ENCODE measurements at places on chromosomes 2 and 18.

DNA sequence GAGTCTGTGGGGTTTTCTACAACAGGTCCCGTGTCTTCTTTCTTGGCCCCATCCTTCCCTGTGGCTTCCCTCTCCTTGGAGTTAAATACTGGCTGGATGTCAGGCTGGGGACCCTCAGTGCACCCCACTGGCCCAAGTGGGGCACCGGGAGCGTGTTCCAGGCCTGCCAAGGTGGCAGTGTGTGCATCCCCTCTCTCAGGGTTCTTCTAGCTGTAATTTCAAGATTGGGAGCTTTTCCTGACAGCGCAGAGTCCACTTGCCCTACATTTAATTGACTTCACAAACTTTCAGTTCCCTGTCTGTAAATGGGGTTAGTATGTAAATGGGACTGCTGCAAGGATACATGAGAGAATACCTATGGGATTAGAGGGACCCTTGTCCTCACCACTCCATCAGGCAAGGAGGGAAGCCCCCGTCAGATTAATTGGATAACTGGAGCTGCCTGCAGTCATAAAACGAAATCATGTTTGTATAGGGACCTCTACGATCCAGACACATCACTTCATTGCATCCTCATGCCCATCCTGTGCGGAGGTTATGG lies 66.6 kb downstream of the IL1R2 start:
- DNase-seq, result no peak

GRCh38 chr2:161972866-161973265 lies 101.1 kb downstream of the DPP4 start:
- DNase-seq, result no peak

DNA sequence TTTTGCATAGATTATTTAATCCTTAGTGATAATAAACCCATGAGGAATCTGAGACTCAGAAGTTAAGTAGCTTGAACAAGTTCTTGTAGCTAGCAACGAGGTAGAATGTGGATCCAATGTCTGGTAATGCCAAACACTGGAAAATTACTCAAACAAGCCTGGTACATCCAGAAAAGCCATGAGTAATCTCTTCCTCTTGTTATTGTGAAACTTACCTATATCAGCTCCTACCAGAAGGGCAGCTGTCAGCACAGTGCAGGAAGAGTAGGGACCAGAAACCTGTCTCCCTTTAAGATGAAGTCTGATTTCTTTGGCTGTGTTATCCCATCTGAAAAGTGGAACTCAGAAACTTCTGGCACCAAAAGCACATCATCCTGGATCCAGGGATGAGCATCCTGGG lies 7.7 kb upstream of the SERPINB8 start:
- DNase-seq, result no peak

- no peak for DNase-seq
Measured at GRCh38 chr2:213740453-213740852, 456.2 kb downstream of the SPAG16 start.

- no peak for DNase-seq
Measured at GRCh38 chr18:79625195-79625923, 54.2 kb upstream of the CTDP1 start.

GRCh38 chr2:120711694-120712093 lies 24.0 kb upstream of the GLI2 start:
- no peak for DNase-seq

GRCh38 chr2:184562532-184562931 lies 35.8 kb upstream of the ZNF804A start:
- DNase-seq, result no peak

DNA sequence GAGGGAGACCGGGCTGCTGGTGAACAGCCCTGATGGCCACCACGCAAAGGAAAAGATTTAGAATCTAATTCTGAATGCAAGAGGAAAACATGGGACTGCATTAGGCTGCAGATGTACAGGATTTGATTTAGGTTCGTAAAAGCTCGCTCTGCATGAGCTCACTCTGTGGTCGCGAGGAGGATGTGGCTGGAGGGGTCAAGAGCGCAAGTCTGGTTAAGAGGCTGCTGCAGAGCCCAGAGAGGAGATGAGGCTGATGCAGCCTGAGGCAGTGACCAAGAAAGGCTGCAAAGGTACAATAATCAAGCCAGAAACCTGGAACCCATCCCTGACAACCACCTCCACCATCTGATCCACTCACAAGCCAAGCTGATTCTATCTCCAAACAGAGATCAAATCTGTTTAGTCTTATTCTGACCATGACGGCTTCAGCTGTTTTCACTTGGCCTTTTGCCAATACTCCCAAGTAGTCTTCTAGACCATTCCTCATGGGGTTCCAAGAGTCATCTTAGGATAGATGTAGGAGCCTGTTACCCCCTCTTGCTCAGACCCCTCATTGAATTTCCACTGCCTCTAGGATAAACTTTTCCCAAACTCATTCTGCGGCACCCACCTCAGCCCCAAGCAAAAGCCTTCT lies 58.9 kb upstream of the ARL4C start:
- DNase-seq, result no peak
